Fibroblast of villous mesenchyme (primary cell): ENCODE measurements at places on chromosomes 7 and 10. TPM values are rescaled to one million over a fixed set of nuclear protein-coding genes. Genes with fewer than 3 reads are reported as not detected.

The LGI1 gene
- not detected in 2 replicates for total RNA-seq

The TAS2R5 gene
- 0.32 and 0.86 TPM in 2 replicates for total RNA-seq

The KIF5B gene
- 143 and 172 TPM in 2 replicates for total RNA-seq

The LAMB1 gene
- 438 and 483 TPM in 2 replicates for total RNA-seq

The TIAL1 gene
- 40.9 and 66.9 TPM in 2 replicates for total RNA-seq

The HOXA5 gene
- 7.4 and 10.8 TPM in 2 replicates for total RNA-seq

The CALML3 gene
- total RNA-seq: not detected in 2 replicates

The CDHR3 gene
- total RNA-seq: 9.1 and 9.7 TPM in 2 replicates

The DKK1 gene
- 84.4 and 138 TPM in 2 replicates for total RNA-seq

The ERVW-1 gene
- total RNA-seq: not detected in 2 replicates

The ACSM6 gene
- not detected in 2 replicates for total RNA-seq

The HOXA4 gene
- total RNA-seq: 0.97 and 1.3 TPM in 2 replicates

The TSPAN15 gene
- total RNA-seq: 5.5 and 6.0 TPM in 2 replicates

The ASZ1 gene
- under 0.01 TPM in 2 replicates for total RNA-seq

The HPS1 gene
- 43.2 and 49.3 TPM in 2 replicates for total RNA-seq

The LIPF gene
- total RNA-seq: not detected in 2 replicates

The CFTR gene
- total RNA-seq: 0.43 and 0.64 TPM in 2 replicates

The PRRT4 gene
- not detected in 2 replicates for total RNA-seq

The GRID2IP gene
- not detected in 2 replicates for total RNA-seq

The SPDYE5 gene
- not detected in 2 replicates for total RNA-seq

The PTN gene
- total RNA-seq: 9.1 and 25.1 TPM in 2 replicates

The TBC1D12 gene
- 13.2 and 15.1 TPM in 2 replicates for total RNA-seq

The RARRES2 gene
- total RNA-seq: 139 and 185 TPM in 2 replicates

The CPVL gene
- not detected in 2 replicates for total RNA-seq

The DLX5 gene
- not detected in 2 replicates for total RNA-seq

The SEMA3D gene
- 3.0 and 4.8 TPM in 2 replicates for total RNA-seq

The CCDC146 gene
- 1.3 and 1.7 TPM in 2 replicates for total RNA-seq

The SMC3 gene
- total RNA-seq: 19.3 and 23.3 TPM in 2 replicates

The CLDN3 gene
- total RNA-seq: not detected in 2 replicates

The BTBD16 gene
- total RNA-seq: not detected in 2 replicates

The DNAJC30 gene
- total RNA-seq: 2.3 and 3.0 TPM in 2 replicates

The HTR7 gene
- total RNA-seq: 0.86 and 2.3 TPM in 2 replicates

The CHST3 gene
- total RNA-seq: 37.4 and 58.3 TPM in 2 replicates

The ABCB1 gene
- 0.86 and 0.97 TPM in 2 replicates for total RNA-seq

The ZNF503 gene
- total RNA-seq: 7.8 and 11.9 TPM in 2 replicates

The AKR1E2 gene
- 7.7 and 9.1 TPM in 2 replicates for total RNA-seq

The LLCFC1 gene
- total RNA-seq: not detected in 2 replicates

The CRYGN gene
- under 0.01 TPM in 1 of 2 replicates, not detected in the other for total RNA-seq

The NEUROG3 gene
- total RNA-seq: not detected in 2 replicates

The ACTL6B gene
- not detected in 2 replicates for total RNA-seq

The FAM221A gene
- total RNA-seq: 0.43 and 0.64 TPM in 2 replicates

The PTF1A gene
- not detected in 2 replicates for total RNA-seq

The DPYSL4 gene
- total RNA-seq: under 0.01 and 0.86 TPM in 2 replicates

The AKR1C8 gene
- total RNA-seq: not detected in 2 replicates

The MINDY3 gene
- total RNA-seq: 29.6 and 39.7 TPM in 2 replicates

The ADAM8 gene
- total RNA-seq: 2.3 and 7.8 TPM in 2 replicates

The TMEM178B gene
- total RNA-seq: 0.32 and 0.43 TPM in 2 replicates

The CC2D2B gene
- 0.86 TPM in 1 of 2 replicates, not detected in the other for total RNA-seq

The PIK3CG gene
- total RNA-seq: 0.43 and 0.64 TPM in 2 replicates

The TEX36 gene
- not detected in 2 replicates for total RNA-seq

The RPEL1 gene
- total RNA-seq: 0.32 and 0.43 TPM in 2 replicates

The HOXA10 gene
- 39.0 and 47.1 TPM in 2 replicates for total RNA-seq

The OR2A1 gene
- under 0.01 TPM in 2 replicates for total RNA-seq

The PTPN20 gene
- total RNA-seq: under 0.01 and 0.43 TPM in 2 replicates

The PRLHR gene
- not detected in 2 replicates for total RNA-seq

The PNLIPRP1 gene
- not detected in 2 replicates for total RNA-seq

The MKI67 gene
- 14.2 and 21.2 TPM in 2 replicates for total RNA-seq
